Hippocampal formation (tissue), 2 donors: ENCODE measurements at places on chromosomes 6 and 20.

DNA sequence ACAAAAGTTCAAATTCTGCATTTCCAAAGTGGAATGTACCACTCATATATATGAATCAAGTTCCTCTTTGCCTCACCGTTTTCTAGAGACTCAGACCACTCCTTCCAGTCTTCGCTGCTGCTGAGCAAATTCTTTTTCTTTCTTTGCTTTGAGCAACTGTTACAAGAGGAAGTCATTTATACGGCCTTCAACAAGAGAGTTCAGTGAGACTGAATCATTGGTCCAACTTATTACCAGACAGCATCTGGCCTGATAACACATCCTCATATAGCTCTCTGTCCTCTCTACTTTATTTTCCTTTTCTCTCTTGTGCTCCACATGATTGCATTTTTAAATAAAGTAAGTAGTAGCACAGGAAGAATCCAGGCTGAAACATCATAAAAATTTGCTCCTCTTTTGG is 652.7 kb downstream of the PHF3 start:
- no peak for DNase-seq

- no peak for DNase-seq
Measured at GRCh38 chr6:88403486-88403885, 237.3 kb upstream of the CNR1 start.

DNA sequence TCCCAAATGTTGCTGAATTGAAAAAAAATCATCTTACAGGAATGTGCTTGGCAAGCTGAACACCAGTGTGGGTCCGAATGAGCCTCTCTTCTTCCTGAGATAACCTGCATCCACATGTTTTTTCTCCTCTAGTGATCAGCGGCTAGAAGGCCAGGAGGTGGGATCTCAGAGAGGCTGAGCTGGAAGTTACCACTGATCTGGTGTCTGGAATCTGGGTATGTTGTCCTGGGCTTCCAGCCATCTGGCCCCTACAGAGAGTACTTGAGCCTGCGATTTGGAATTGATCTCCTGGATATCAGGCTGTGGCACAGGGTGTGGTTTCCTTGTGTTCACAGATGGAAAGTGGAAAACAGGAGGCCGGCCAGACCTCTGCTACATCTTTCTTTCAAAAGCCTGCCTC is 35.9 kb downstream of the SULF2 start:
- no peak for DNase-seq

DNA sequence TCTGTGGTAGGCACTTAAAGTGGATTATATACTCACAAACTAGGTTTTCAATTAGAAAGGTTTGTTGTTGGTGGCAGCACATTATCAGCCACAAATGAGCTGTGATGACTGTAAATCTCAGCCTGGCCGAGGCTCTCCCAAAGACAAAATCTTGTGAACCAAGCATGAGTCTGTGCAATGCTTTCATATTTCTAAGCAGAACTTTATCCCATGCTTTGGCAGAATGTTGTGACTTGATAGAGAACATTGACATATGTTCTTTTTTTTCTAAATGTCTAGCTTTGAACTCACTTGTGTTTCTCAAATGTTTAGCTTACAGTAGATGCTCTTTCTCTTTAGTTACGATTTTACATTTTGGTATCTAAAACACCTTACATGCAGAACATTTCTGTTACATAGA is 105.9 kb downstream of the KLHL32 start:
- DNase-seq = no peak

- no peak for DNase-seq
Measured at GRCh38 chr6:1608222-1609040, 1.3 kb upstream of the FOXC1 start.

GRCh38 chr6:87922947-87923330 is 124.7 kb upstream of the SPACA1 start:
- no peak for DNase-seq

DNA sequence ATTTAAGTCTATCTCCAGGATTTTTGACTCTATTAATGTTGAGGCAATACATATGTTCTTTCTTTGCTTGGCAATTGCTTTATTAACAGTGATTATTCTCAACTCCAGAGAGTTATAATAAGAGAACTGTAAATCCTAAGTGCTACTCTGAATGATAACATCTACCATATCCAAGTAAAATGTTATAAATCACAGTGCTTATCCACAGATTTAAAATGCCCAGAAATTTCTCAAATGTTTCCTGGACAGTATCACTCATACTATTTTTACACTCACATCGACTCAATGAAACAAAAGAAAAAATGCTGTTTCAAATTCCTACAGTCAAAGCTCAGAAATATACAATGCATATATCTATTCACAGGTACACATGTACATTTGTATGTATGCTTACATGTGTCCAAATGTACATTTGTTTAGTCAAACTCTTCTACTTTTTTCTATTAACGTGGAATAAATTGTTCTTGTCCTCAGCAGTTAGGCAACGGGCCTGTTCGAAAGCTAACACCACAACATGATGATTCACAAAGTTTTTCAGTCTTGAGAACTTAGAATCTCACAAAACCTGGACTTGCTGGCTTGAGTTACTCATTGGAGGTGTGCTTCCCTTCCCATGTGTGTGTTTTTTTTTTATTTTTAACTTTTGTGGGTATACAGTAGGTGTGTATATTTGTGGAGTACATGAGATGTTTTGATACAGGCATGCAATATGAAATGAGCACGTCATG is 193.0 kb downstream of the GJA10 start:
- no peak for DNase-seq

GRCh38 chr20:25073544-25073943 is 8.4 kb downstream of the VSX1 start:
- DNase-seq = no peak

DNA sequence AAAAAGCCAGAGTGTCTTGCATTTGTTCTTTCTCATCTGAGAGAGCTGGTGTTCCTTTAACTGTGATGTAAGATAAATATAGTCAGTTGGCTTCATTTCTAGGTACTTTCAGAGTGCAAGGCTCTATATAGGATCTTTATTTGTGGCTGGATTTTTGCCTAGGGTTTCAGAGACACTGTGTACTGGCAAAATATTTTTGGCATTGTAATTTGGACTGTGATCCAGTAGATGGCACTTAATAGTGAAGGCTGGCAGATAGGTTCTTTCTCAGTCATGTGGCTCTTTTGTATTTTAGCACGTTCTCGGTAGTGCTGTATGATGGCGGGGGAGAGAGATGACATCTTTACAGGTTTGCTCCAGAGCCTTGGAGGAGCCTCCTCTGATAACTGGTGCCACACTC is 26.8 kb upstream of the SLC35B3 start:
- no peak for DNase-seq

- DNase-seq = no peak
Measured at GRCh38 chr6:53896196-53896595, 101.4 kb downstream of the LRRC1 start.

DNA sequence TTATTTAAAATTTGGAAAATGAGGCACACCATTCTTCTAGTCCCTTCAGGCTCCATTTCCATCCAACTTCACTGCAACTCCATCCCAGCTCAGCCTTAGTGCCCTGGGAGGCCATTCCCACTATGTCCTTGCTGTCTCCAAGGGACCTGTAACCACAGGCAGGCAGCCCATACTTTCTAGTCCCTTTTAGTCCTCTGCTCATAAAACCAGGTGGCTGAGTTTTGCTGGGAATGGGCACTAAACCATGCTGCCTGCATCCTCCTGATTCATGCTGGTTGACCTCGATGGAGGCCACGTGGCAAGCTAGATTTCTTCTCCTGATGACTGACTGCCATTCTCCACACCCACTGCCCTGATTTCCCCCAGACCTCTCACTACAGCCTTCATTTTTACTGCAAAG is 27.5 kb upstream of the MYMX start:
- no peak for DNase-seq

DNA sequence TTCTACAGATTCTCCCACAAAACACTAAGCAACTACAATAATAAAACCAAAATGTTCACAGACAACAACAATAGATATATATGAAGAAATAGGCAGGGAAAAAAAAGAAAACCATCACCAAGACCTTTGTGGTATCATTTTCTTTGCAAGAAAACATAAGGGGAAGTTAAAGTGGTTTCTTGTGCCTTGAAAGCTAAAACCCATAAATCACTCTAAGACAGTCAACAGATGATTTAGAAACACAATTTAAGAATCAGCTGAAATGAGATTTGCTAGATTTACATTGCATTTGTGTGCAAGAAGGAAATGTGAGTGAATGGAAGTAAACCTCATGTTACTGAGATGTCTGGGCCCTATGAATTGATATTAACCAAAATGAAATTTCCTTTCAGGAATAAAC is 1265.4 kb upstream of the GJE1 start:
- DNase-seq = no peak

- DNase-seq = no peak
Measured at GRCh38 chr20:33677991-33678702, 3.9 kb upstream of the NECAB3 start.

GRCh38 chr6:52164319-52165094 is 21.7 kb upstream of the IL17A start:
- DNase-seq = no peak

- DNase-seq = no peak
Measured at GRCh38 chr20:4721719-4722118, at the start of gene PRND. Gene PRND, plus strand, starts transcription at chr20:4721909. Its CDS starts 2,643 bp downstream, at chr20:4724552.

DNA sequence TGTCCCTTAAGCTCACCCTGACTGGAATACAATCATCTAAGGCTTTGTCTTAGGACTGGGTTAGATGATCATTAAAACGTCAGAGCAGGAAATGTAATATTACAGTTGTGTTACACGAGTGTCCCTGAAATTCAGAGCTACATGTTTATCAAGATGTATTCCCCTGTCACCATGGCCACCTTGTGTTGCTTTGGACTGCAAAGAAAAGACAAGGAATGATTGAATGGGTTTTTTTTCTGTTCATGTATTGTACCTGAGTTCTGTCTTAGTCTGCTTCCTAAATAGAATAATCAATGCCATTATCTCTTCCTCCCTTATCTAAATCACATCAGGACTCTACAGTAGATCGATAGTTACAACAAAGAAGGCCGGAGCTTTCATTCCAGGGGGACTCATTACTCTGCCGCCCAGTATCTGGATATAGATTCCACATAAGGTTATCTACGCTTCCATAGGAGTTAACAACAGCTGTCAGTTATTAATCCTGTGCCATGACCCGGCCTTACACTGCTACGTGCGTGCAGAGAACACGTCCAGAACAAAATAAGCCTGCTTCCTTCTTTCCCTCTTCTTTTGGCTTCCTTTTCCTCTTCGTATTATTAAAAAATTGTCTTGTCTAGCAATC is 274.1 kb upstream of the SASH1 start:
- DNase-seq = no peak

DNA sequence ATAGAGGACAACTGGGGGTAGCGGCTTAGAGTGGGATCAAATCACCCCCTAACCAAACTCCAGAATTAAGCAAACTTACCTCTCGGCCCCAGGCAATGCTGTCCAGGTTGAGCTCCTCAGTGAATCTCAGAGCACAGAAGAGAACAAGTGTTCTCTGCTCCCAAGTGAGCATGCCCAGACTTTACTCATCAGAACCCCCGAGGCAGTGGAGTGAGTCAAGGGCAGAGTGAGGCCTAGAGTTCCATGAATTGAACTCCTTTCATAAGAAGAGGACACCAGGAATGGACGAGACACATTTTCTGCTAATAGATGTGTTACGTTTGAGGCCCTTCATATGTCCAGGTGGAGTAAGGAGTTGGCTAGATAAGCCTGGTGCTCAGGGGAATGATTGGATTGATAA is 134.0 kb upstream of the DTNBP1 start:
- DNase-seq = no peak
